ENCODE measurements at places on chromosomes 2 and 18. TPM values are rescaled to one million over a fixed set of nuclear protein-coding genes. Genes with fewer than 3 reads are reported as not detected.

- DNase-seq = no peak
These were observed 6.6 kb downstream of the TTLL4 start for GRCh38 chr2:218717262-218717661.

Gene TACR1
- total RNA-seq = 7.3 TPM

DNA sequence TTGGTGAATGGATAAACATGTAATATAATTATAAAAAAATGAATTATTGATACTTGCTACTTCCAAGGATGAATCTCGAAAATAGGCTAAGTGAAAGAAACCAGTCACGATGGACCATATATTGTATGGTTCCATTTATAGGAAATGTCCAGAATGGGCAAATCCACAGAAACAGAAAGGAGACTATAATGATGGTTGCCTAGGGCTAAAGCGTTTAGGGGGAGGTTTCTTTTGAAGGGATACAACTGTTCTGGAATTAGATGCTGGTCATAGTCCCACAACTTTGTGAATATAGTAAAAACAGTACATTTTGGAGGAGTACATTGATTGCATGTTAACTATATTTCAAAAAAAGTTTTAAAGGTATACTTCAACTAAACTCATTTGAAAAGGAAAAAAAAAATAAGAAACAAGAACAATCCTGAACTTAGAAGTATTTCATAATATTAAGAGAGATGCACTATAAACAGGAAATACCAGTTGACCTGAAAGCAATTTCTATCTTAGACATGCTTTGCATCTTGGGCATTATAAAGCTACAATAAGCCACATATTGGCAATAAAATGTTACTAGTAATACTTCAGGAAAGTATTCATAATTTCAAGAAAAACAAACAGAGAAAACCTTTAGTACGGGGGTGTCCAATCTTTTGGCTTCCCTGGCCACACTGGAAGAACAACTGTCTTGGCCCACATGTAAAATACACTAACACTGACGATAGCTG is 130.0 kb downstream of the C2orf74 start:
- no peak for DNase-seq

DNA sequence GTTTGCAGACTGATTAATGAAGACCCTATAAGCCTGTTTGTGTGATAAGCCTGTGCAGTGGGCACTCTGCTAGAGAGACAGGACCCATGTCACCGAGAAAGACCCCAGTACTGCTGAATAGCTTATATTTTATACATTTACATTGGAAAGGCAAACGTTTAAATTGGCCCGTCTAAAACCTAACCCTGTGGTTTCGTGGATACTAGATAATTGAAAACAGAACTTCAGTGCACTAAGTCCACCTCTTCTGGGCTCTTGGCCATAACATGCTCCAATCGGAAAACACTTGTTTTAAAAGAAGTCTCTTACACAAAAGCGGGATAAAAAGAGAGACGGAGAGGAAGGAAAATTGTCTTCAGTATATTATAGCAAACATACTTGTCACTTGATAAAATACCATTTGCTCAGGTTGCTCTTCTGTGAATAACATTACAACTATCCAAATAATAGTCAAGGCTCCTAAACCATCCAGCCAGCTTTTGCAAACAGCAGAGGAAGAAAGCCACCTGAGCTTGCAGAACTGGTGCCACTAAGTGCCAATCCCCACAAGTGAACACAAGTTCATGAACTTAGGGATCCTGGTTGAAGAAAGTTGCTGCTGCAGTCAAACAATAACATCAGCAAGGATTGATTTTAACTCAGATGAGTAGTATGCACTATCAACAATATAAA is 218.4 kb upstream of the FN1 start:
- no peak for DNase-seq

DNA sequence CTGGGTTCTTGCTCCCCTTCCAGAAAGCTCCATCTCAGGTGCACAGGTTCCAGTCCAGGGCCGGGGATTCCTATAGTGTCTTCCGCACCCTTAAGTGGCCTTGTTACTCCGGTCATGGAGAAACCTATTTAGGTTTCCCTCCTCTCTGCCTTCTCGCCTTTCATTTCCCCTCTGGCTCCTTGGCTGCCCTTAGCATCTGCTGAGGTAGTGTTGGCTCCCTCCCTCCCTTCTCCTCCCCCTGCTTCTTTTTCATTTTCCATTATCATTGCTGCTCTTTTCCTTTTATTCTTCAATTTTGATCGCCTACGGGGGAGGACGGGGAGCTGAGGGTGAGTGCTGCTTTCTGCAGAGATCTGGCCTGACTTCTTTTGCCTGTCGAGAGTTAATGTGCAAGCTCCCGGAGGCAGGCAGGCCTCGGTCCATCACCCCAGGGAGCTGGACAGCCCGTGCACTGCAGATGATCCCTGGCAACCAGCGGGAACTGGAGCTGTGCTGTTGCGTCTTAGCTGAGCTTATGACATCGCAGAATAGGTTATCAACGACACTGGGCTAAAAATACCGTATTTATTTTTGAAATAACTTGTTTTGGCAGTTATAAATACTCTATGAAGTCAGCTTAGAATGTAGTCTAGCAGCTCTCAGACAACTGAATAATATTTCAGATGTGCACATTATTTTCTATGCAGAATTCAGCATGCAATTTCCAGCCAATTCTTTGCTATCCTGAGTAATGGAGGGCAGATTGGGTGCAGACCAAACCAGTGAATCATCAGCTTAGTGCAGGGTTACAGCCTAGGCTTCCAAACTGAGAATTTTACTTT is 141.9 kb downstream of the SLC4A3 start:
- DNase-seq = no peak

DNA sequence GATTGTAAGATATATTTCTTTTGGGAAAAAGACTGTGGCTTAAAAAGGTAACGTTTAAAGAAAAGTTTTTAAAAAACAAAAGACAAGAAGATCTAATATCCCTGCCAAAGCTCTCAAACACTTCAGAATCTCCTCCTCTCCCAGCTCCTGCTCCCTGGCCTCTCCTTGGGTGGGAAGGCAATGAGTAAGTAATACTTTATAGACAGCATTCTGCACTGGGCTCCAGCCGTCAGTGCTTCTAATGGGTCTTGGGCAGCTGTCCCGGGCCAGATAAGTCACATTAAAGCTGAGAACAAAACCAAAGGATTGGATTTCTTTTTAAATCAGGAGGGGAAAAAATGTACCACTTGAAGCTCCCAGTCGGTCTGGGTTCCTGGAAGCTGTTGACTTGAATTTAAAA is 133.7 kb downstream of the ALPK2 start:
- DNase-seq = no peak

DNA sequence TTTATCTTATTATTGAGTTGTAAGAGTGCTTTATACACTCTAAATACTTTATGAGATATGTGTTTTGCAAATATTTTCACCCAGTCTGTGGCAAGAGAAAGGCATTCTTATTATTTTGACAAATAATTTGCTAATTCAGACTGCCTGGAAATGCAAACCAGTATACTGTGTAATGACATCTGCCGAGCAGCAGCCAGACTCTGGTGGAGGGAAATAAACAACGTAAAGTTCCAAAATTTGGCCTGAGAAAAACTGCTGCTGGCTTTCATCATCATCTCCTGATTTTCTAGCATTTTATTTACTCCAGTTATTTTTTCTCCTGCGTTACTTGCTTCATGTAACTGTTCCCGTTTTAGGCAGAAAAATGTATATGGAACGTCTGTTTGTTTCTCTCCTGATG is 161.6 kb downstream of the RNF152 start:
- DNase-seq = no peak

DNA sequence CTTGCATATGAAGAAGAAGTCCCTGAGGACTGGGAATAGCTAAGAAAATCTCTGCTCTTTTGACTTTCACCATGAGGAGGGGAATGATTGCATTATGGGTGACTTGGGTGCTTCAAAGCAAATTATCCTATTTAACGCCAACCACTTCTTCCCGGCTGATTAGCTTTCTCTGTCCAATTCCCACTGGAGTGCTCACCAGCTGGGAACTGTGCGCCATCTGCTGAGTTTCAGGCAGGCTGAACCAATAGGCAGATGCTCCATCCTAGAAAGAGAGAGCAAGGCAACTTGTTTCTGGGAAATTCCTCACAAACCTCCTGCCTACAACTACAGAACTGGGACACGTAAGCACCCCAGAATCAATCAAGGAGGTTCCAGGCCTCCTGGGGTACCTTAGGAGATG is 49.4 kb downstream of the POLE4 start:
- no peak for DNase-seq

GRCh38 chr2:175842996-175843395 is 159.1 kb downstream of the LNPK start:
- no peak for DNase-seq

Gene NDC80
- total RNA-seq = 38.9 TPM

DNA sequence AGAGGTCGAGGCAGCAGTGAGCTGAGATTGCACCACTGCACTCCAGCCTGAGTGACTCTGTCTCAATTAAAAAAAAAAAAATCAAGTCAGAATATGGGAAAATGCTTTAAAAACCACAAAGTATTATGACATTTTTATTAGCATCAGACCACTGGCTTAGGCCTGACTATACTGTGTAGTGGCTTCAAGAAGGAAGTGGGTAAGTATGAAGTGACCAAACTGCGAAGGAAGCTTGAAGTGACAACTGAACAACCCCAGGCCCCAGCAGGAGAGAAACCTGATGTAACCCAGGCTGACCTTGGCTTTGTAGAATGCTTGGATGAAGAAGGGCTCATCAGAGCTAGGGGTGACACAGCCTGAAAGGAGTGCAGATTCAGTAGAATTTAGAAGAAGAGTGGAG is 21.4 kb upstream of the HAAO start:
- DNase-seq = no peak

Gene CAVIN2
- not detected for total RNA-seq

DNA sequence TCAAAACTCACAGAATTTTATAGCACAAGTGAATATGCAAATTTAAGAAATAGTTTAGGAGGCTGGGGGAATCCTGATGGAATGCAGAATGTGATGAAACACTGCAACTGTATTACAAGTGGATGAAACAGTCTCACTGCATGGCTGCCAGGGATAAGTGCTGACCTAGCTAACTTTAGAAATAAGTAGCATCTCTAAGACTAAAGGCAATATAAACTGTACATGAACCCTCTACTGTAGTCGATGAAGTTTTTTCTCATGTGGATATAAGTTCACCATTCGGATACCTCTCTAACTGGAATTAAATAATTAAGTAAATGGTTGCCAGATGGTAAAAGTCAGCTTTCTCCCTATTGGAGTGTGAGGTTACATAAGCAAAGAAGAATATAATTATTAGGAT is 777.8 kb upstream of the RAB6C start:
- DNase-seq = peak; percentile 13

GRCh38 chr2:104090407-104090806 is 763.5 kb upstream of the POU3F3 start:
- no peak for DNase-seq

- DNase-seq = no peak
These were observed 19.5 kb downstream of the FBXO15 start for GRCh38 chr18:74128159-74128558.

DNA sequence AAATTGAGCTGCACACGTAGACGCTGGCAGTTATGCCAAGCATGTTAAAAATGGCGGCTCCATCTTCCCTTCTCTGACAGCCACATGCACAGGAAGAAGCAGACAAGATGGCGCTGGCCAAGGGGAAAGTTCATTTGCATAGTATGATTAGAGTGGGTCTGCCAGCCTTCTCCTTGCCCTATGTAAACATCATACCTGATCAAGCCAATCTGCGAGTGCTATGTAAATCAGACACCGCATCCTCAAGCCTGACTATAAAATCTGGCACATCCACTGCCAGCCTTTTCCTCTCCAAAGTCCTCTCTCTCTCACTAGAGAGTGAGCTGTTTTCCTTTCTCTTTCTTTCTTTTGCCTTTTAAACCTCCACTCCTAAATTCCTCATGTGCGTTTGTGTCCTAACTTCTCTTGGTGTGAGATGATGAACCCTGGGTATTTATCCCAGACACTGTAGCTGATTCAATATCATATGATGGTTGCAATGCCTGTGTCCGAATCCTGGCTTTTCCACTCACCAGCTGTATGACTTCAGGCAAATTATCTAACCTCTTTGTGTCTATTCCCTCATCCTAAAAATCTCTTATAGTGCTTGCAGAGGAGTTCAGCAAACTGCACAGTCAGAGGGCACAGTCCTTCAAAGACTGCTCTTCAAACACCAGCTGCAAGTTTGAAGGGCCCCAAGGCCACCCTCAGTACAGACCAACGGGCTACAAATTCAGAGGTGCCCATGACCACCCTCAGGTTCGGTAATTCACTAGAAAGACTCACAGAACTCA is 39.3 kb upstream of the ITSN2 start:
- DNase-seq = no peak

Gene EFHD1
- 3.4 TPM for total RNA-seq

- DNase-seq = peak; percentile 16
These were observed 404.4 kb upstream of the SYT4 start for GRCh38 chr18:43681661-43682060.

DNA sequence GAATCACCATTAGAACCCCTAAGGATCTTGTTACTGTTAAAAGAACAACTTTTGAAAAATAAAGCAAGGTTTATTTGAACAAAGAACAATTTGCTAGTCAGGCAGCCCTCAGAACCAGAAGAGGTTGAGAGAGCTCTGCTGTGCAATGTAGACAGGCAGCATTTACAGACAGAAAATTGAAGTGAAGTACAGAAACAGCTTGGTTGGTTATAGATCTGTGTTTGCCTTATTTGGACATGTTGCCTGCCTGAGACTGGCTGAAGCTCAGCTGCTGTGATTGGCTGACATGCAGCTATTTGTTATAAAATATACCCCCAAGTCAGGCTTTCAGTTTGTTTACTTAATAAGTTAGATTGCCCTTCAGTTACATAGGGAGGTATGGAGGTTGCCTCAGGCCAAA is 12.5 kb downstream of the MSTN start:
- no peak for DNase-seq

DNA sequence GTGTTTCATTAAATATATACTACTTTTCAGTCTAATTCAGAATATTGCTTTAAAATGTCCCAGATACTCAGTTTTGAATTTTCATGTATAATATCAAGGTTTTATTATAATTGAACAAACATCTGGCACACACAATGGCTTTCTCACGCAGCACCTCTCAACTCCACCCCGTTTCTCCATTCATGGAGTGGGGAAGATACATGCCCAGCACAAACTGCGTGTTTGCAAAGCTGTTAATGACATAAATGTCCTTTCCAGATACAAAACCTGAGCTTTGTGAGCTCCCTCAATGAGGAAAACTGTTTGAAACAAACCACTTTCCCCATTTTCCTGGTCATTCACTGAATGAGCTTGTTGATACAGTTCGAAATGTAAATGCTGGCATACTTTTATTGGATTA is 150.3 kb upstream of the RASGRP3 start:
- no peak for DNase-seq

DNA sequence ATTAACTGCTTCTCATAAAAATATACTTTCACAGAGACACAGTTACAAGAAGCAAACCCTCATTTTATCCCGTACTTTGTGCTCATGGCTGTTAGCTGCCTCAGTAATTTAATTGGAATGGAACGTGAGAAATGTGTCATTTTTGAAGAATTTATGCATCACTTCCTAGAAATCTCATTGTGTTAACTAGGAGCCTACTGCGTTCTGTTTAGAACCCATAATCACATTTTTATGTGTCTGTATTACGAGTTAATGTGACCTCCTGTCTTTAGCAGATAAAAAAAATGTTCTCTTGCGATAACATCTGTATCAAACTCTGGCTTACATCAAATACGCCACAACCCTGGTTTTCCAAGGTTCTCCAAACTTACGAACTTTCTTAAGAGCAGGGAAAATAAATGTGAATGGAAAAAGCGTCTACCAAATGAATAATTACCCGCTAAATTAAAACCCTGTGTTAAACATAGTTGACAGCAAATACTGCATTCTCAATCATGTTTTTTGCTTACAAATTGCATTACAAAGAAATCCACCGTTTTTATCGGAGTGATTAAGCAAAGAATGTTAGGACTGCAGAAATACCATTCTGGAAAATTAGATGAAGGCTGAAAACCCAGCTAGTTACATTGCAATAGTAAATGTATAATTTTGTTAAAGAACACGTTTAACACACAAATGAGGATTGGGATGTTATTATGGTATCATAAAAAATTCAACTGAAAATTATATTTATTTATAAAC is 12.1 kb upstream of the GBX2 start:
- no peak for DNase-seq

All from GM23338 (cell line).